NCI-H2081 treated with DMSO at 0.1 percent for 48 hours (cell line): ENCODE measurements at places on chromosomes 1 and 21.

DNA sequence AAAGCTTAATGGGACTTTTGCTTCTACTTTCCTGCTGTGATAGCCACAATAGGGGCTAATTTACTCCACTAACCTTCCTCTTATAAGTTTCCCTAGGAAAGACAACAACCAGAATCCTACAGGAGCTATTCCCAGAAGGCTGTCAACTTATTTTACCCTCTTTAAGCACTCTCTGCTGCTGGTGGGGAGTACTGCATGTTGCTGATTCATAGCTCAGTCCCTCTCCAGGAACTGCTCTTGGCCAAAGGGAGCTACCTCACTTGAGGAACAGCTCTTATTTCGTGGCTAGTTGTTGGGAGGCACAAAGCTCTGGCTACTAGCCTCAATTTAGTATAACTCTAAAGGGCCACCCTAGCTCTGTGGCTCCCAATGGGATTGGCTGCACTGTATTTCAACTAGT lies 37.2 kb downstream of the ADSS2 start:
- DNase-seq: no peak

- no peak for DNase-seq
Measured at GRCh38 chr21:45985471-45986315, 4.1 kb downstream of the COL6A1 start.

DNA sequence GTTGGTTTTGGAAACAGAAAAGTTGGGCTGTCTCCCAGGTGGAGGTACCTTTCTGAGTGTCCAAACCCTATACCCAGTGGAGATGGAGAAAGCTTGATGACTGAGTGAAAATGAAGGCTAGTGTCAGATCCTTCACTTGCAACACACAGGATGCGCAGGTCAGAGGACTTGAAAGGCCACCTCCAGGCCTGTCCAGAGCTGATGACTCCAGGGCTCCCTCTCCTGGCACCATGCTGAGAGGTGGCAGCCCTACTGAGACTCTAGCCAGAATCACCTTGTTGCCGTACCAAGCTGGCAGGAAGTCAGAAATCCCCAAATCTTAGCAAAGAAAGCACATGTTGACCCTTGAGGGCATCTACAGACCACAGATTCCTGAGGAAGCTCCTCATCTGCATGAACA lies 16.4 kb downstream of the KNCN start:
- no peak for DNase-seq

DNA sequence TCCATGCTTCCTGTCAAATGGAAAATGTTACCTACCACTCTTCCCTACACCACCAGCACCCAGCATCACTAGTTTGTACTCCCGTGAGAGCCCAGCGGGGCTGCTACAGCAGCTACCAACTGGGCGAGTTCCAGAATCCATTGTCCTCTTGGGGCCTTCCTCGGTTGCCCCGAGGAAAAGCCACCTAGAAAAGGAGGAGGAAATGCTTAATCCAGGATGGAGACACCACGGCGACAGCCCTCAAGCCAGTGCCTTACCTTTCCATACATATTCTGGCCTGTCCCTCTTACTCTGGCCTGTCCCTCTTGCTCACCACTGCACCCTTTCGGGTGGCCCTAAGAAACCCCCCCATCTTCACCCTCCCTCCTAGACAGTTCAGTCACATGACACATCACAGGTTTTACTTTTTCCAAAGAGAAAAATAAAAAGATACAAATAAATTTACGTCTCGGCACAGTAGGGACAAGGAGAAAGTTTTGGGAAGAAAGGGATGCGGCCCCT lies 478 bp downstream of the RIT1 start:
- no peak for DNase-seq
